ENCODE measurements at places on chromosomes 1 and 21.
A peak's percentile ranks its signal among the peaks of the same experiment; 100 is the strongest.

- DNase-seq = no peak
Measured at GRCh38 chr21:45379901-45380330, 25.0 kb upstream of the COL18A1 start.

DNA sequence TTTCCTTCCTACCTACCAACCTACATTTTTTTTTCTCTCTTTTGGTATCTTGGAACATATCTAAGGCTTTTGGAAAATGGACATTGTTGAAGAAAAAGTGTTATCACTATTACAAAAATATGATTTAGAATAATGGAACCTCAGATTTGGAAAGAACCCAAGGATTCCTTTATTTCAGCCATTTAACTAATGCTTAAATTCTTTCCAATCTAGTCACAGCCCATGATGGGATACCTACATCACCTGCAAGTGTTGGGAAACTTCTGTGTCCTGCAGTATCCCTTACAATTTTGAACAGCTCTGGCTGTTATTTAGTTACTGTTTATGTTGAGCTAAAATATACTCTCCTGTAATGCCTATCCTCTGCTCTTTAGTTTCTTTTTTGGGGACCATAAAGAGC, 22.3 kb upstream of the APOBEC4 start:
- DNase-seq = no peak

DNA sequence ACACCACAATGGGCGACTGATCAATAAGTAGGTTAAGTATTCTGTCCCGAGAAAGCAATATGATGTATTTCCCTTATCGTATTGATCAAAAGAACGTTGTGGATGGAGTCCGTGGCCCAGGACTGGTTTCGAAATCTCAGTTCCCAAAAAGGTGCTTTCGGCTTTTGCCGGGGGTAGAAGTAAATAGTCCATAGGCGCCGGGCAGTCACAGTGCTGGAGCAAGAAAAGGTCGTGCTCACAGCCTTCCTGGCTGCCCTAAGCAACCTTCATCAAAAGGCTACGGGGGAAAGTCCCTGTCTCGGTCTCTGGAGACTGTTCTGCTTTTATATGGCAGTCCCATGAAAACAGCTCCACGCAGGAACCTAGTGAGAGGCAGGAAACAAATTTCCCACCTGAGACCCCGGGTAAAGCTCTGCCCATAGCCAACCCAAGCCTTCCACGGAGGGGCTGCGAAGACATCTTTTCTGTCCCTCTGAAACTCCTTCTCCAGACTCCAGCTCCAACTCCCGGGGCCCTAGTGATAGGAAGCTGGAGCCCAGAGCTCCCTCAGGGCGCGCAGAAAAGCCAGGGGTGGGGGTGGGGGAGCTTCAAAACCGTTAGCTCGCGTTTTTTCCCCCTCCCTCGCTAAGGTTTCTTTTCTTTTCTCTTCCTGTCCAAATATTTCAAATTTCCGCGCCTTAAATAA, 7.0 kb downstream of the CDKN2C start:
- no peak for DNase-seq

DNA sequence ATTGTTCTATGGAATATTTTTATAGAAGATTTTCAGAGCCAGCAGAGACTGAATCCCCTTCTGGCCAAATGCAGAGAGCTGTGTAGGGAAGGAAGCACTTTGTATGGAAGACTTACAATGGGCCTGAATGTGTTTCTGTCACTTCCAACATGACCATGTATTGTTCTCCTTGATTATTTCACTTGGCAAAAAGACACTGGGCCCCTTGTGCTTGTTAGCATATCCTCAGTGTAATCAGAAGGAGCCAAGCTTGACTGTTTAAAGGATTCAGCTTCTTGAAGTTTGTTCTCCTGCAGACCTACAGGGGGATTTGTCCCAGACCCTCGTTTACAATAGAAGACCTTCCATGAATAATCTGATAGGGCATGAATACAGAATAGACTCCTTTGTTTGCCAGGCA, 48.1 kb upstream of the UBE2U start:
- no peak for DNase-seq

DNA sequence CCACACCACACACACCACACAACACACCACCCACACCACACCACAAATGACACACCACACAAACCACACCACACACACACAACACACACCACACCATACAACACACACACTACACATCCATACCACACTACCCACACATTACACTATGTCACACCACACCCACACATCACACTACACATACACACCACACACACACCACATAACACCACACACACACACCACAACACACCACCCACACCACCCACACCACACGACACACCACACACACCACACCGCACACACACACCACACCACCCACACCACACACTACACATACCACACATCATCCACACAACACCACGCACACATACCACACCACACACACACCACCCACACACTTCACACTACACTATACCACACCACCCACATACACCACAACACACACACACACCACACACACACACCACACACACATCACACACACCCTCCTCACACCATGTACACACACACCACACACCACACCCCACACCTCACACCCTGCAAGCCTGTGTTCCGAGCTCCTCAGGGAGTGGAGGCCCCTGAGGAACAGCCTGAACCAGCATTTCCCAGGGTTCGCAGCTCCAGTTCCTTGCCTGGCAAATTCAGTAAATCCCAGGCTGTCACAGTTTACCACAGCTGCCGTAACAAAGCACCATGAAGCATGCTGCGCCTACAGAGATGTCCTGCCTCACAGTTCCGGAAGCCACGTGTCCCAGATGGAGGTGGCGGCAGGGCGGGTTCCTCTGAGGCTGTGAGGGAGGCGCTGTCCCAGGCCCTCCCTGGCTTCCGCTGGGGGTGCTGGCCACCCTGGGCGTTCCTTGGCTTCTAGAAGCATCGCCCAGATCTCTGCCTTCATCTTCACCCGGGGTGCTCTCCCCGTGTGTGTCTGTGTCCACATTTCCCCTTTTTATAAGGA, 69.8 kb upstream of the ATP5PO start:
- no peak for DNase-seq

GRCh38 chr21:44093761-44094160, 13.4 kb upstream of the PWP2 start:
- DNase-seq = no peak

DNA sequence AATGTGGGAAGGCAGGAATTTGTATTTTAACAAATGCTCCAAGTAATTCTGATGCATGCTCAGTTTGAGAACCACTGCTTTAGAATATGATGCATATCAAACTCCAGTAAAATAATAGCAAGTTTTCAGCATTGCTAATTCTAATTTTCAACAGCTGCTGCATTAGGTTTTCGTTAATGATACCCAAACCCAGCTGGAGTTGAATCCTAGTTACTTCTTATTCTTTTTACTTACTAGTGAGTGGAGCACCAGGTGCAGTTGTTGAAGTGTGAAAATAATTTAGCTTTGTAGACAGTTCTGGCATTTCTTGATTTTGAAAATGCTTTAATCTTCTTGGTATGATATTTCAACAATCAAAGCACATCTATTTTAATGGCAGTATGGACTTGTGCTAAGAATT, 138.5 kb downstream of the HS2ST1 start:
- DNase-seq = no peak

- DNase-seq = no peak
Measured at GRCh38 chr1:66729523-66729922, 22.7 kb upstream of the DYNLT5 start.

GRCh38 chr1:237386362-237387143, 344.6 kb downstream of the RYR2 start:
- DNase-seq = no peak

DNA sequence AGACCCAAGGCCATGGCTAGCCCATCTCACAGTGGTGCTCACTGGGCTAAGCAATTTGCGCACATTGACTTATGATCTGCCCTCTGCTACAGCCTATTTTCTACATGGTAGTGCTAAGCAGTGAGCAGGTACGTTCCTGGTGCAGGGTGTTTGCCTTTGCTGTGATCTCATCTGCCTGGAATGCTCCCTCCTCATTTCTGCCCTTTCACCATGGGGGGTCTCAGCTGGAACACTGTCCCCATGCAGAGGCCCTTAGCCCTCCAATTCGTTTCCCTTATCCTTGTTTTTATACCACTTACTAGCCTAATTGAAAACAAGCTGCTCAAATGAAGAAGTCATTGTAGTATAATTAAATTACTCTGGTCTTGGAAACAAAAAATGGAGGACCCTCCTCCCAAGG, 2.0 kb upstream of the B3GALT5 start:
- no peak for DNase-seq

DNA sequence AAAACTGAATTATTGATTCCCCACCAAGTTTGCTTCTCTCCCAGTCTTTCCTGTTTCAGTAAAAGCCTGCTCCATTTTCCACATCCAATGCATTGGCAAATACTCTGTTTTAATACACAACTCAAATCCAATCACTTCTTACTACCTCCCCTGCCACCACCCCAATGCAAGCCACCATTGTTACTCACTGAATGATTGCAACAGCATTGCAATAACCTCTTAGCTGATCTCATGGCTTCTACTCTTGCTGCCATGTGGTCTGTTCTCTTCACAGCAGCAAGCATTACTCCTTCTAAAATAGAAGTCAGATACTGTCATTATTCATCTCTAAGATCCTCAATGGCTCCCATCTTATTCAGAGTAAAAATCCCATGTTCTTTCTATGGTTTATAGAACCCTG, 123.4 kb downstream of the ATP6V1G3 start:
- no peak for DNase-seq

GRCh38 chr1:16999863-17000262, 11.9 kb downstream of the ATP13A2 start:
- no peak for DNase-seq

GRCh38 chr1:59007429-59007819, 223.6 kb upstream of the JUN start:
- DNase-seq = no peak

GRCh38 chr1:42086146-42086545, 67.1 kb upstream of the GUCA2B start:
- no peak for DNase-seq

DNA sequence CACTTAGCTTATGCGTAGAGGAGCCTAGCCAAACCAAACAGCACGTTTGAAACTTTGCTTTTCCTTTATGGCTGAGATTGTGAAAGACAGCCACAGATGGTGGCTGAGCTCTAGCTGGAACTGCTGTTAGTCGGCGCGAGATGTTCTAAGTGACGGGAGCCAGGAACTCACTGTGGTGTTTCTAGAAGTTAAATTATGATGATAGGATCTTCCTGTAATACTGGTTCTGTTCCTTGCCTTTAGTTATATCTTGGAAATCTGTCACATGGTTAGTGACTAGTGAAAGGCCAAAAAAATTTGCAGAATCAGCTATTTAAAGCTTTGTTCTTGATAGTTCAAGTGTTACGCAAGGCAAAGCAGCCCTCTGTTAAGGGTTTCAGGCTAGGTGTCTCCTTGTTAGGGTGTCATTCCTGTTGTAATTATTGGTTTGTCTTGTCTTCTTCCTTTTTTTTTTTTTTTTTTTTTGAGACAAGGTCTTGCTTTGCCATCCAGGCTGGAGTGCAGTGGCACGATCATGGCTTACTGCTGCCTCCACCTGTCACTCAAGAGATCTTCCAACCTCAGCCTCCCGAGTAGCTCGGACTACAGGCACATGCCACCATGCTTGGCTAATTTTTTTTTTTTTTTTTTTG, 22.6 kb downstream of the AK4 start:
- no peak for DNase-seq

DNA sequence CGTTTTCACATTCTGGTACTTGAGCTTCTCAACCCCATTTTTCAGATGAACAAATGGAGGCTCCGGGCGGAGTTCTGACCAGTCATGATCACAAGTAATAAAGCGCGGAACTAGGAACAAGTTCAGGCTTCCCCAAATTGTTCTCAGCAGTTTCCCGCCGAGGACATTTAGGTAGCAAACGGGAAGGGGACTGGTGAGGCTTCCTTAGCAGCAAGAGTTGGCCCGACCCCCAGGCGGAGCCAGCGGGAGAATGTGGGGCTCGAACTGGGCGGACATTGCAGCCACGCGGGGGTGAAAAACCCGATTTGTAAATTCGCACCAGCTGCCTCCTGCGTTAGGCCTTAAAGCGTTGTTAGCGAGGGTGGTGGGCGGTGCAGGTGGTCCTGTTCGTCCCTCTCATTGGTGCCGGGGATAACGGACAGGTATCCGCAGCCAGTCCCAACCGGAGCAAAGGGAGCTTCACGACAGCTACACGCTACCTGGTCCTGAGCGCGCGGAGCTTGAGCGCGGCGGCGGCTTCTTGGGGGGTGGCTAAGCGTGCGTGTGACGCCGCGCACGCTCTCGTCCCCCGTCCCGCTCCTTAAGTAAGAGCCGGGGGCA, 15.3 kb downstream of the SEMA6C start:
- peak; percentile 77 for DNase-seq

DNA sequence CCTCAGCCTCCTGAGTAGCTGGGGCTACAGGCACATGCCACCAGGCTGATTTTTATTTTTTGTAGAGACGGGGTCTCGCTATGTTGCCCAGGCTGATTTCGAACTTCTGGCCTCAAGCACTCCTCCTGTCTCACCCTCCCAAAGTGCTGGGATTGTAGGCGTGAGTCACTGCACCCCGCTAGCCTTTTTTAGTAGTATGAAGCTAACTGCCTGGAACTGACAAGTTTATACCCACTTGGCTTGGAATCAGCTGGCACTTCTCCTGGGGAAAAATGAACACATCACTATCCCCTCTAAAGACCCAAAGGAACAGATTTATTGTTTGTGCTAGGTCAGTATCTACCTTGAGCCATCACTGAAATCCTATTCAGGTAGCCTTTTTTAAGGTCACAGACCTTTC, 19.0 kb downstream of the TMEM63A start:
- no peak for DNase-seq
